ENCODE measurements at places on chromosomes 4 and X. TPM values are rescaled to one million over a fixed set of nuclear protein-coding genes. Genes with fewer than 3 reads are reported as not detected.

- no peak for DNase-seq
These were observed 15.0 kb upstream of the TRIM2 start for GRCh38 chr4:153189016-153189801.

DNA sequence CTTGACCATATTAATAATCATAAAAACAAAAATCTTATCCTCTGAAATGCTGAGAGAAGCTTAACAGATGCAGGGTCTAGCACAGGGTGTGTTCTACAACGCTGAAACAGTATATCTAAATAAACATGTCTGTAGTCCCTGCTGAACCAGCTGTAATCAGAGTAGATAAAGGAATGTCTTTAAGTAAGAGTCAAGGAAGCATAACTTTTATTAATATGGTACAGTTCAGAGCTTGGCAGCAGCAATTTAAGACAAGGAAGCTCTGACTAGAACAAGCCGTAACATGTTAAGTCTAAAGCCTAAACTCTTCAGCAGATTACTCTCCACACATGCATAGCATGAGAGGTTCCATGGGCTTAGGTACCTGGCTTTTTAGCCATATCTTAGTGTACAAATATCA lies 36.1 kb downstream of the NFKB1 start:
- no peak for DNase-seq

- DNase-seq = no peak
These were observed 47.2 kb upstream of the ELOVL6 start for GRCh38 chr4:110245577-110245976.

GRCh38 chrX:7083468-7084396 lies 63.8 kb upstream of the STS start:
- no peak for DNase-seq

DNA sequence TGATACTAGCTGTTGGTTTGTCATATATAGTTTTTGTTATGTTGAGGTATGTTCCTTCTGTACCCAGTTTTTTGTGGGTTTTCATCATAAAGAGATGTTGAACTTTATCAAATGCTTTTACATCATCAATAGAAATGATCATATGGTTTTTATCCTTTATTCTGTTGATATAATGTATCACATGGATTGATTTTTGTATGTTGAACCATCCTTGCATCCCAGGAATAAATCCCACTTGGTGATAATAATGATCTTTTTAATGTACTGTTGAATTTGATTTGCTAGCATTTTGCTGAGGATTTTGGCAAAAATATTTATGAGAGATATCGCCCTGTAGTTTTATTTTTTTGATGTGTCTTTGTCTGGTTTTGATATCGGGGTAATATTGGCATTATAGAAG lies 22.5 kb upstream of the NAA11 start:
- no peak for DNase-seq

DNA sequence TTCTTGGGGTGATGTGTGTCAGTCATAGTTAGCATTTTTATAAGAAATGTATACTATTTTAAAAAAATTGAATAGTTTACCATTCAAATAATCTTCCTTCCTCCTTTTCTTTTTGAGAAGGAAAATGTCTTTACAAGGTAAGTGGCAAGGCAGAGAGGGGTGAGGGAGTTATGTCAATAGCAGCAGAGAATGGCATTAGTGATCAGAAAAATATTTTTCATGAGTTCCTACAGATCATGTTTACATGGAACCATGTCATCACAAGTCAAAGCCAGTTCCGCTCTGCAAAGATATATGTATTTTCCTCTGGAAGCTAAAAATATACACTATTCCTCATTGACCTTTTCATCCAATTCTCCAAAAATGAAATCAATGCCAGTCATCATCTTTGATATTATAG lies 67.3 kb downstream of the PTPN13 start:
- no peak for DNase-seq

DNA sequence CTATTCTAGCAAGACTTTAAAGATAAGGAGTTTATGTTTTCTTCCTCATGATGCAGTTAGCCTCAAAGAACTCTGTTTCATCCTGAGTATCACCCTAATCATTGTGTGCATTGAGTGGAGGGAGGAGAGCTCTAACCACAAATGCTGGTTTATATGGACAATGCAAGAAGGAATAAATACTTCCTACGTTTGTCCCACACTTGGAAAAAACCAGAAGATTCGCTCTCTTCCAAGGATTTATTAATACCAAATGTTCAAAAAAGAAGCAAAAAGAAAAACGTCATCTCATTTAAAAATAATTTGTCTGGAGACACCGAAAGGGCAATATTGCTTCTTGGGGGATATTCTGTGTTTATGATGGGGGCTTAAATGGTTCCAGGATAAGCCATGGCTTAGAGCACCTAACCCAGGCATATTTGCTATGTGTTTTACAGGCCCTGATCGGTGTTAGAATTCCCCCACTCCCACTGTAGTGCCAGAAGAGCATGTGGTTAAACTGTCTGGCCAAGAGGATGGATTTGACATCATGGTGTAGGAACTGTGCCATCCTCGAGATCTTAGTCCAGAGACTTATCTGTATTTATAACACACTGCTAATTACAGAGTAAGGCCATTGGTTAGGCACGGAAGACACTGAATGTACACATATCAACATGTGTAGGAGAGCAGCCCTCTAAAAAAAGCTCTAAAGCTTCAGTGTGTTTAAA lies 227.2 kb downstream of the ANK2 start:
- no peak for DNase-seq

- DNase-seq = no peak
These were observed 19.2 kb downstream of the PPP3CA start for GRCh38 chr4:101328063-101328602.

GRCh38 chr4:151227731-151228130 lies 49.2 kb upstream of the PRSS48 start:
- DNase-seq = no peak

- DNase-seq = peak; percentile 45
These were observed 52.5 kb downstream of the LINC00632 start for GRCh38 chrX:140762061-140762460.

GRCh38 chrX:21691512-21692018 lies 33.4 kb upstream of the KLHL34 start:
- DNase-seq = no peak

- DNase-seq = peak; percentile 71
These were observed 64.6 kb downstream of the ANAPC4 start for GRCh38 chr4:25441519-25442117.

DNA sequence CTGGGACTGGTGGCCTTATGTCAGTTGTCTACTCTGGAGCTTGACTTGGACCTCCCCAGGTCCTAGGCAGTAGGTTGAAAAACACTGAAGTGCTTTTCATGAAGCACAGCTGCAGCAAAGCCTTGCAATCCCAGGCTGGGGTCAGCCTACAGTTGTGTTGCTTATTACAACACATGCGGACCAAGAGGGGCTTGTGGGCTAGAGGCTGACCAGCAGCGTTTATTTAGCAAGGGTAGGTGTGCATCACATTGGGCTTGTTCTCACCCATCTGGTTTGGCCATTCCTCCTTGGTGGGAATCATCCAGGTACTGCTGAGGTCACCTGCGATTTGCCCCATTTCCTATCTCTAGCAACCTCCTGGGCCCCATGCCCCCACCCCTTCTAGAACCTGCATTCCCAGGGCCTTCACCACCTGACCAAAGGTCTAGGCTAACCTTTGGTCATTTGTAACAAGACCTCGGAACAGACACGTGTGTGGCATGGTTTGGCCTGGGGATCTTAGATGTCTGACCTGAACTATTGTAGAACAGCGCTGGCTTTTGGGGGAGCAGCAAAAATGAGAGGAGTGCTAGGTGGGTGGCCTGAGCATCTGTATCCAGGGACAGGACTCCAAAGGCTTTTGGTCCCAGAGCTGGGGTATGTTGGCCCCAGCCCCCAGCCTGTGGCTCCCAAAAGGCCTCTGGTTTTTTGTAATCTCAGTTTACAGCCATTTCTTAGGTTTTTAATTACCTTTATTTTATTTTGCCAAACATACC lies 3.0 kb downstream of the RPL10 start:
- peak; percentile 66 for DNase-seq

- peak; percentile 14 for DNase-seq
These were observed 20.3 kb downstream of the RGS12 start for GRCh38 chr4:3313139-3313538.

- DNase-seq = peak; percentile 34
These were observed 18.9 kb upstream of the GPR101 start for GRCh38 chrX:137052643-137053235.

DNA sequence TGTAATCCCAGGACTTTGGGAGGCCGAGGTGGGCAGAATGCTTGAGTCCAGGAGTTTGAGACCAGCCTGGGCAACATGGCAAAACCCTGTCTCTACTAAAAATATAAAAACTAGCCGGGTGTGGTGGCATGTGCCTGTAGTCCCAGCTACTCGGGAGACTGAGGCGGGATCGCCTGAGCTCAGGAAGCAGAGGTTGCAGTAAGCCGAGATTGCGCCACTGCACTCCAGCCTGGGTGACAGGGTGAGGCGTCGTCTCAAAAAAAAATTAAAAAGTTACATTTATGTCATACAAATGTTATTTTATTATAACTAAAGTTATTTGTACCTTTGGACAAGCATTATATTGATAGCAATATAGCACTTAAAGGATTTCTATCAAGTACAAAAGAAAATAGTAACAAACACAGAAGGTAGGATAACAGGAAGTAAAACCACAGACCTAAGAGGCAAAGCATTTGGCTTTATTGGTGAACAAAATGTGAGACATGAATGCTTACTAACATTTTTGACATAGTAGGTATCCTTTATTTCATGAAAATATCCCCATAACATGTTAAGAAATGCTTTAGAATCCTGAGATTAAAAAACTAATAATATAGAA lies 51.5 kb downstream of the TMEM165 start:
- no peak for DNase-seq

- peak; percentile 68 for DNase-seq
These were observed 67.9 kb downstream of the SMARCA5 start for GRCh38 chr4:143581331-143581946.

DNA sequence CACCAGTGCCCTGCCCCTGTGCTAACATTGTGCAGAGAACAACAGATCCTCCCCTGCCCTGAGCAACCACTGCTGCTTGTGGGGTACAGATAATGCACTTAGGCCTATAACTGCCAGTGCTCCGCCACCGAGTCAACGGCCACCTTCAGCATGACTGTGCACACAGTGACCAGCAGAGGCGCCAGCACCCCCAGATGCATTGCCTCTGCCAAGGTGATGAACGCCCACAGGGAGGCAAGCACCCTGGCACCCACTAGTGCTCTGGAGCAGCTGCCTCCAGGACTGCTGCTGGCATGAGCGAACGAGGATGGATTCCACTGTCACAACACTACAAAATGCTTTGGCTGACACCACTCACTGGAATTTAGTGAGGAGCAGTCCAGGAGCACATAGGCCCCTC lies 38.2 kb downstream of the SPIN2B start:
- DNase-seq = peak; percentile 32

- no peak for DNase-seq
These were observed 331.8 kb downstream of the DKK2 start for GRCh38 chr4:106704253-106704870.

GRCh38 chr4:158130204-158130603 lies 42.6 kb downstream of the GASK1B start:
- no peak for DNase-seq

DNA sequence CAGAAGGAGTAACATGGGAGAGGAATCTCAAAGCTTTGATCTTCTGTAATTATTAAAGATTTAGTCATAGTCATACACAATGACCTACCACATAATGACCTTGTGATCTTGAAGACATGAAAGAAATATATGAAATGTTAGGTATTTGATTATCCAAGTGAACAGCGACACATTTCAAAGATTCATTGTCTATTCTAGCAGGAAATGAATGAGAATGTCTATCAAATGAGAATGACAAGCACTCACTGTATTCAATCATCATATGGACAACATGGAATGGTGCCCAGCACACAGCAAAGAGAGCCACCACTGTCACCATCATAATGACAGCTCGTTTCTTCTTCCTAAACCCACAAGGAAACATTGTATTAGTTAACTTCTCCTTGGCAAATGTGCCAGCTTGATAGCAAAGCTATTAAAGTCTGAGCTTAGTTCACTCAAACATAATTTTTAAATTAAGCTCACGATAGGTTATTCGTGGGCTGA lies 50.6 kb downstream of the QRFPR start:
- DNase-seq = no peak

GRCh38 chr4:156764145-156764544 lies 207.5 kb downstream of the PDGFC start:
- DNase-seq = no peak

DNA sequence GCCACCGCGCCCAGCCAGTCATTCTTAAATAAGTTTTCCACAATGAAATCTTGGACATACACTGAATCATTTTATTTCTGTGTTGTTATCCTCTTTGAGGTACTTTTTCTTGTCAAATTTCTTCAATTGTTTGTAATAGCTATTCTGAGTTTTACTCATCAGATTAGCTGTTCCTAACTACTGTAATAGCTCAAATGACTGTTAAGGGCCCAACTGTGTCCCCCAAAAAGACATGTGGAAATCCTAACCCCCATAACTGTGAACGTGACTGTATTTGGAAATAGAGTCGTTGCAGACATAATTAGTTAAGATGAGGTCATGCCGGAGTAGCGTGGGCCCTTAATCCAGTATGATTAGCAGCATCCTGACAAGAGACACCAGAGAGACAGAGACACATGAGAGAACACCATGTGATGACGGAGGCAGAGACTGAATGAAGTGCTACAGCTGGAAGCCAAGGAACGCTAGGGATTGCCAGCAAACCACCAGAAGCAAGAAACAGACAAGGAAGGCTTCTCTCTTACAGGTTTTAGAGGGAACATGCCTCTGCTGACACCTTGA lies 22.9 kb downstream of the ACOT9 start:
- no peak for DNase-seq

DNA sequence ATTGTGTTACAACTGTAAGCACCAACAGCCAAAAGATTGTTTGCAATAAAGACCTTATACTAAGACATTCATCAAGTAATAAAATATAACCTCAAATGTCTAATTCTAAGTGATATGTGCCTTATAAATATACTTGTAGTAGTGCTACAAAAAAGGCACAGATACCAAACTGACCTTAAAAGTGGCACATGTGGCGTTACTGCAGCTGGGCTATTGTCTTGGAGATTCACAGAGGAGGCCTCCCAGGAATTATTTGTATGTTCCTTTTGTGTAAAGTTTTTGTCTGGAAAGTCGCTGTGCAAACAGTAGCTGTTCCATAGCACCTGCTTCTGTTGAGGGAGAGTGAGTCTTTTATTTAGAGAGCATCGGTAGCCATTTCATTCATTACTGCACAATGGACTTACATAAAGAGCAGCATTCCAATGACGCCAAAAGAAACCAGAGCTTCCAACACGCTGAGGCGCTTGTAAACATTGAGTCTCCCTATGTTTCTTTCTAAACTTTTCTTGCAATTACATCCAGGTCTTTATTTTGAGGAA lies 143.7 kb downstream of the RPA4 start:
- peak; percentile 35 for DNase-seq

Gene PAGE2B
- total RNA-seq = not detected

Gene FGF16
- 3.8 TPM for total RNA-seq

Gene FTHL17
- total RNA-seq = not detected

Gene CD38
- total RNA-seq = 0.07 TPM

Gene MAGEA2B
- not detected for total RNA-seq

Gene CHRNA9
- total RNA-seq = 1.2 TPM

Gene IGFBP7
- 0.42 TPM for total RNA-seq

Gene UNC5C
- total RNA-seq = not detected

Gene JAKMIP1
- total RNA-seq = 1.5 TPM

Gene ASIC5
- not detected for total RNA-seq

Gene ATP1B4
- total RNA-seq = not detected

Gene TMPRSS11A
- total RNA-seq = not detected

Gene ADRA2C
- 8.6 TPM for total RNA-seq

Gene DRD5
- total RNA-seq = not detected

Measured in H9 (cell line).